Fibroblast of villous mesenchyme (primary cell): ENCODE measurements at places on chromosomes 16 and 17. TPM values are rescaled to one million over a fixed set of nuclear protein-coding genes. Genes with fewer than 3 reads are reported as not detected.

DNA sequence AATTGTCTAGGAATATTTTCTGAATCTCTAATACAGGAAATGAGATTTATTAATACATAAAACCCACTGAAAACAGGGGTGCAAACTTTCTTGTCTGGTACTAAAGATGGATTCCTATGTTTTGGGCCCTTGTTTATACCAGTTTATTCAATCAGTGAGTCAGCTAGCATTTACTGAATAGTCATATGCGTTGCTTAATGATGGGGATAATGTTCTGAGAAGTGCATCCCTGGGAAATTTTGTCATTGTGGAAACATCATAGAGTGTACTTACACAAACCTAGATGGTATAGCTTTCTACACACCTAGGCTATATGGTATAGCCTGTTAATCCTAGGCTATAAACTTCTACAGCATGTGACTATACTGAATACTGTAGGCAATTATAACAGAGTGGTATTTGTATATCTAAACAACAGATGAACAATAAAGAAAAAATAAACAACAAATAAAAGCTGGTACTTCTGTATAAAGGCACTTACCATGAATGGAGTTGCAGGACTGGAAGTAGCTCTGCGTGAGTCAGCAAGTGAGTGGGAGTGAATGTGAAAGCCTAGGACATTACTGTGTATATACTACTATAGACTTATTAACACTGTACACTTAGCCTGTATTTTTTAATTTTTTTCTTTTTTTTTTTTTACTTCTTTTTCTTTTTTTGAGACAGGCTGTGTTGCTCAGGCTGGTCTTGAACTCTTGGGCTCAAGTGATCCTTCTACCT is 63.7 kb downstream of the SIAH1 start:
- peak; percentile 63 for DNase-seq

DNA sequence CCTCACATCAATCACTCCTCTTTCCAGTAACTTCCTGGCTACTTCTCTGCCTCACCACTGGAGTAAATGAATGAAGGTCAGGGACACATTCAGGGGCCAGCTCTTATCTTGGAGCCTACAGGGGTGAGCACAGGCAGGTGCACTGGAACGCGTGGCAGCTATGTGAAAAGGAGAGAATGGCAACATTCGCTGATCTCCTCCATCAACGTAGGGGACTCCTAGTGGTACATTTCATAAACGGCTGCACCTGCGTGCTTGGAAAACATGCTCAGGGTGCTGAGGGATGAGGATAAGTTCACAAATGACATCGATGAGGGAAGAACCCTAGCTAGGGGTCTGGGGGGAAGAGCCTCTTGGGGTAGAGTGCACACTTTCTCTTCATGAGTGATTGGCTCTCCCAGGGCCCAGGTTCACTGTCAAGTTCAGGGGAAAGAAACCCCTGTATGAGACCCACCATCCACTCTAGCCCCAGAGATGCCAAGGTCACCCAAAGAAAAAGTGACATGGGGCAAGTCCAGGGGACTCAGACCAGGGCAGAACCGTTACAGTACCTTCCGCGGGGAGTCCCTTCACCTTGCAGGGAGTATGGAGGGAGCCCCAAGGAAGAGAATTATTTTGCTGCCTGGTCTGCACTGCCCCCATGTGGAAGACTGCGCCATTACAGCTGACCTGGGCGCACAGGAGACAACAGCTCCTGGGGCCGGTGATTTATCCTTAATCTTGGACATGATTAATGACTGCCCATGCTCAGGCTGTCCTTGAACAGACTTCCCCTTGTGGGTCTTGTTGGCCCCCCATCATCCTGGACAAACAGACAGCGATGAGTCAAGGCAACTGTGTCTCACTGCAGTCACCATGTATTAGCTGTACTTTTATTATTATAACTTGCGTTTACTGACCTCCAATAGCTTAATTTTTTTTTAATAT is 30.1 kb downstream of the VAC14 start:
- peak; percentile 52 for DNase-seq

GRCh38 chr17:58224315-58224714 is 5.3 kb upstream of the MKS1 start:
- DNase-seq = peak; percentile 28

DNA sequence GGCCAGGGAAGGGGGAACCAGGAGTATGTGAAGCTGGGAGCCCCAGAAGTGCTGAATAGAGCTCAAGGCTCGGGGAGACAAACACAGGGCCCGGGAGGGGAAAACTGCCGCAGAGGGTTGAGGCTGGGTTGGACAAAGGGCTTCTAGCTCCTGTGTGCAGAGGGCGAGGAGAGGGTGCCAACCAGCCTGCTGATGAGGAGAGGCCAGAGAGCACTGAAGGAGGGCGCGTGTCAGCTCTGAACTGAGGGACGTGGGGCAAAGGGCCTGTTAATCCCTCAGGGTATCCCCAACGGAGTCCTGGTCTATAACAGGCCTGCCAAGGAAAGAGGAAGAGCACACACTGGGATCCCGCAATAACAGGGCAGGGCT is 151.3 kb downstream of the C16orf78 start:
- DNase-seq = no peak

- no peak for DNase-seq
Measured at GRCh38 chr17:65557349-65558310, 3.8 kb downstream of the AXIN2 start.

GRCh38 chr17:77246110-77247047 is 105.6 kb downstream of the SEC14L1 start:
- DNase-seq = no peak

- no peak for DNase-seq
Measured at GRCh38 chr16:15951852-15952251, 2.4 kb downstream of the ABCC1 start.

- DNase-seq = peak; percentile 26
Measured at GRCh38 chr16:67673712-67674580, 7.3 kb downstream of the C16orf86 start.

Gene CA7
- not detected in 2 replicates for total RNA-seq

Gene MRC2
- 336 and 369 TPM in 2 replicates for total RNA-seq

Gene RGS11
- total RNA-seq = 0.64 and 0.86 TPM in 2 replicates

Gene APOBR
- total RNA-seq = not detected in 2 replicates
